CD4-positive, alpha-beta T cell treated with Interleukin-15 for 4 hours (primary cell): ENCODE measurements at places on chromosomes 7 and 10.

- no peak for DNase-seq
These were observed 4.6 kb downstream of the LFNG start for GRCh38 chr7:2523941-2524807.

GRCh38 chr7:128000854-128001265, 30.4 kb downstream of the LRRC4 start:
- no peak for DNase-seq

DNA sequence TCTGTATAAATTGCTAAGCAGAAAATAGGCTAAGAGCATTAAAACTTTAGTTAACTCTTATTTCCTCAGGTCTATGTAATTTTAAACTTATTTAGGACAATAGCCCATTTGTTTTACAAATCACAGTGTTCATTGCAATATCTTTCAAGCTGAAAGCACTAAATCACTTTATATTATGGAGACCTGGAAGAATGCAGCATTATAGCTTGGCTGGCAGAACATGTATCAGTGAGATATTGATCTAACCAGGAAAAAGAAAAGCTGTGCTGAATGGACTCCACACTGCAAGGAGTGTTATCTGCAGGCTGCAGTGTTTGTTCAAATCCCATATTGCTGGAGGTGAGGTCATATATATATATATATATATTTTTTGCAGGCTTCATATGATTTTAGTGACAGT, 517.5 kb downstream of the NRG3 start:
- no peak for DNase-seq

GRCh38 chr7:44196450-44196872, 4.3 kb upstream of the YKT6 start:
- DNase-seq: peak; percentile 26

GRCh38 chr7:44289341-44290251, 35.8 kb downstream of the CAMK2B start:
- DNase-seq: no peak

GRCh38 chr7:155833651-155834050, 21.4 kb upstream of the SHH start:
- DNase-seq: no peak

GRCh38 chr7:128167791-128168666, 73.0 kb upstream of the LEP start:
- no peak for DNase-seq

GRCh38 chr7:77757589-77757988, 40.6 kb downstream of the TMEM60 start:
- DNase-seq: no peak

GRCh38 chr10:112802411-112803022, 147.5 kb upstream of the TCF7L2 start:
- no peak for DNase-seq

GRCh38 chr10:22615819-22616499, 98.4 kb downstream of the PIP4K2A start:
- DNase-seq: peak; percentile 77

- no peak for DNase-seq
These were observed 12.3 kb downstream of the CNPY1 start for GRCh38 chr7:155533827-155534690.

DNA sequence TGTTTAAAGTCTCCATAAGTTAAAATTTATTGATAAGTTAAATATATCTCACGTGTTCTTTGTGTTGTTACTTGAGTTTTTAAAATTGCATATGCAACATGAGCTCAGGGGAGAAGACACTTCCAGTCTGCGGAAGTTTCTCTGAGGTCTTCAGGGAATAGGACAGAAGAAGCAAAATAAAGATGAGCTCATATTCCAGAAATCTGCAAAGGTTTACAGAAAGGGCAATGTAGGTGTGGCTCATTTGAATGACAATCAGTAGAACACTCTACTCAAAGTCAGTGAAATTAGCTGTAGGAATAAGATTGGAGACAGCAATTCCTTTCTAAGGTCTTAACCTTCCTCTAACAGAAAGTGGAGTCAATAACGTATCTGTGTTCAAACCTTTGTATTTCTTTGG, 53.7 kb downstream of the CACNA2D1 start:
- DNase-seq: no peak

GRCh38 chr10:1179346-1180070, 123.3 kb downstream of the WDR37 start:
- no peak for DNase-seq

DNA sequence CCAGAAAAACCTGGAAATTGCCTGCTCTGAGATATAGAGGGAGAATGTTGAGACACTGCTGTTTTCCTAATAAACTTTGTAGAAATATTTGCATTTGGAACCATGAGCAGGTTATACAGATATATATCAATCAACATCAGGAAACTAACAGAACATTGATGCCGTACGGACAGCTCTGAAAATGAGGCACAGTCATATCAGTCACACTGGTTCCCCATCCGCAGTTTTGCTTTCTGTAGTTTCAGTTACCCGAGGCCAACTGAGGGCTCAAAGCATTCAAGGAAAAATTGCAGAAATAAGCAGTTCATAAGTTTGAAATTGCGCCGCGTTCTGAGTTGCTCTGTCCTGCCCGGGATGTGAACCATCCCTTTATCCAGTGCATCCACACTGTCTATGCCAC, 137.9 kb downstream of the KLF6 start:
- DNase-seq: no peak
